ENCODE measurements at places on chromosomes 3 and 15.
A peak's percentile ranks its signal among the peaks of the same experiment; 100 is the strongest.

DNA sequence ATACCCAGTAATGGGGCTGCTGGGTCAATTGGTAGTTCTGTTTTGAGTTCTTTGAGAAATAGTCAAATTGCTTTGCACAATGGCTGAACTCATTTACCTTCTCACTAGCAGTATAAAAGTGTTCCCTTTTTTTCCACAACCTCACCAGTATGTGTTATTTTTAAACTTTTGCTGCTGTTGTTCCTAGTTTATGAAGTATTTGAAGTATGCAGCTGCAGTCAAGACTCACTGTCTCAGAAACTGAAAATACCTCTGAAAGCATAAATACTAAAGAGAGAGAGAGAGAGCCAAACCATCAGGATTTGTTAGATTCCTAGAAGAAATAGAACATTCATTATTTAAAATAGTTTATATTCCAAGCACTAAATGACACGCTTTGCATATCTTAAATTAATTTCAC, 764.2 kb downstream of the NTRK3 start:
- no peak for DNase-seq

- peak; percentile 60 for DNase-seq
These were observed 3.2 kb upstream of the SIN3A start for GRCh38 chr15:75454471-75455378.

- DNase-seq = no peak
These were observed 68.0 kb upstream of the ADPGK start for GRCh38 chr15:72851586-72851985.

- no peak for DNase-seq
These were observed 28.5 kb downstream of the LRRC28 start for GRCh38 chr15:99279827-99280226.

GRCh38 chr3:174002543-174002942, 605.0 kb downstream of the NLGN1 start:
- no peak for DNase-seq

GRCh38 chr3:155560135-155560534, 184.7 kb downstream of the PLCH1 start:
- no peak for DNase-seq

DNA sequence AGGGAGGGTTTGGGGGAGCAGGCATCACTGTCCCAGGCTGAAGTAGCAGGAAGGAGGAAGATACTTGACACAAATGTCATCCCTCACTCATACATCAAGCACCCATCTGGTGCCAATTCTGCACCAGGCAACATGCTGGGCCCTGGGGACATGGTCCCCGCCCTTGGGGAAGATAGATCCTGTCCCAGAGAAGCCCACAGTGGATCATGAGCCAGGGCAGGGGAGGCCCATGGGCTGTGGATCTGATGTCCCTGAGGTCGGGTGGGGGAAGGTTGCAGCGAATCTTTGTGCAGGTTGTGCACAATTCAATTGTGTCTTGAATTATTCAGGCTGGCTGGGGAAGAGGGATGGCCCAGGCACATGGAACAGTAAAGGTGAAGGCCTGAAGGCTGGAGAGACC, 6.4 kb upstream of the CCDC33 start:
- no peak for DNase-seq

GRCh38 chr15:99651023-99651807, 82.0 kb downstream of the LYSMD4 start:
- no peak for DNase-seq

All from C1 segment of cervical spinal cord (tissue), 14 donors.